ENCODE measurements at places on chromosomes 16 and 17.

DNA sequence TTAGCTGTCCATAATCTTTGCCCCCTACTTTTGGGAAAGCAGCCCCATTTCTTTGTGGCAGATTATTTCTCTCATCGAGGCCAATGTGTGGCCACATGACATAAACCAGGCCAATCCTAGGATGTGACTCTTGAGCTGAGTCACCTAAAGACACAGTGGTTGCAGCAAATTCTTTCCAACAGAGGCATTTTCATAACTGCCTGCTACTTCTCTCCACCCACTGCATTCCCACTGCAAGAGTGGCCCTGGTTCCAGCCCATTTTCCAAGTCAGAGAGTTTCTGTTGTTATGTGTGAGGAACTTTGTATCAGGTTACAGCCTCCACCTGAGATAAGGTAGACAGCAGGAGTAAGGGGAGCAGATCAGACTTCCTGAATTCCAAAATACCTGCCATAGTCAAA, 195.2 kb downstream of the RGS9 start:
- no peak for DNase-seq

- no peak for DNase-seq
Observed at GRCh38 chr16:7037495-7037894, 295.1 kb upstream of the RBFOX1 start.

GRCh38 chr17:80917716-80918560, 73.7 kb upstream of the CHMP6 start:
- DNase-seq: no peak

GRCh38 chr17:45234641-45235415, 13.1 kb downstream of the FMNL1 start:
- DNase-seq: no peak

- no peak for DNase-seq
Observed at GRCh38 chr17:72913142-72913682, 179.3 kb downstream of the SLC39A11 start.

DNA sequence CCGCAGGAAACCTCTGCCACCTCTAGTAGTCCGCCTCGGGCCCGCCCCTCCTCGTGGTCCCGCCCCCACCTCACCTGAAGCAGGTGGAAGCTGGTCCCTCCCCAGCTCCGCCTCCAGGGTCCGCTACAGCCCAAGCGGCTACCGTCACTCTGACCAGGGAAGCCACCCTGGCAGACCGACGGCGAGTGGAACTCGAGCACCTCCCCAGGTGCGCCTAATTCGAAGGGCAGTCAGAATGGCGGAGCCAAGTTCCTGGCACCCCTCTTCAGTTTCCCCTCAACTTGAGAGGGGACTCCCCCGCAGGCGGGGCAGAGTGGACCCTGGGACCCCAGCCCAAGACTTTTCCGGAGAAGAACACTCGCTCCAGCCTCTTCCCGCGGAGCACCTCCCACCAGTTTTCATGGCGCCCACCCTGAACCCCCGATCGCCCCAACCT, 507 bp downstream of the FHOD1 start:
- DNase-seq: no peak

DNA sequence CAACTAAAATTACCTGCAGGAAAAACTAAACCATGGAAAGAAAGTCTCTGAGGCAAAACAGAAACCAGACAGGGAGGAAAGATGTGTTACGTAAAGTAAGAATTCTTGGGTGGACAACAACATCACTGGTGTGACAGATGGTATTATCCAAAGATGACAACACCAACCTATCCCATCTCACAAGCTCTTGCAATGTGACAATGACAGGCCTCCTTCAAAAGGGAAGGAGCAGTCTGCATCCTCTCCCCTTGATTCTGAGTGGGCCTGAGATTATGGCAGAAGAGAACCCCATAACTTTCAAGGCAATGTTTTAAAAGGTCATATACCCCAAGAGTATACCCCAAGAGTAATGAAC, 17.6 kb upstream of the KDM8 start:
- DNase-seq: no peak

GRCh38 chr17:40372031-40372430, 7.5 kb upstream of the GJD3 start:
- no peak for DNase-seq

- DNase-seq: no peak
Observed at GRCh38 chr16:72961115-72961832, 86.7 kb downstream of the ZFHX3 start.

- DNase-seq: no peak
Observed at GRCh38 chr16:50830698-50831097, 88.8 kb downstream of the CYLD start.

GRCh38 chr16:84769416-84769815, 50.4 kb upstream of the CRISPLD2 start:
- DNase-seq: no peak

DNA sequence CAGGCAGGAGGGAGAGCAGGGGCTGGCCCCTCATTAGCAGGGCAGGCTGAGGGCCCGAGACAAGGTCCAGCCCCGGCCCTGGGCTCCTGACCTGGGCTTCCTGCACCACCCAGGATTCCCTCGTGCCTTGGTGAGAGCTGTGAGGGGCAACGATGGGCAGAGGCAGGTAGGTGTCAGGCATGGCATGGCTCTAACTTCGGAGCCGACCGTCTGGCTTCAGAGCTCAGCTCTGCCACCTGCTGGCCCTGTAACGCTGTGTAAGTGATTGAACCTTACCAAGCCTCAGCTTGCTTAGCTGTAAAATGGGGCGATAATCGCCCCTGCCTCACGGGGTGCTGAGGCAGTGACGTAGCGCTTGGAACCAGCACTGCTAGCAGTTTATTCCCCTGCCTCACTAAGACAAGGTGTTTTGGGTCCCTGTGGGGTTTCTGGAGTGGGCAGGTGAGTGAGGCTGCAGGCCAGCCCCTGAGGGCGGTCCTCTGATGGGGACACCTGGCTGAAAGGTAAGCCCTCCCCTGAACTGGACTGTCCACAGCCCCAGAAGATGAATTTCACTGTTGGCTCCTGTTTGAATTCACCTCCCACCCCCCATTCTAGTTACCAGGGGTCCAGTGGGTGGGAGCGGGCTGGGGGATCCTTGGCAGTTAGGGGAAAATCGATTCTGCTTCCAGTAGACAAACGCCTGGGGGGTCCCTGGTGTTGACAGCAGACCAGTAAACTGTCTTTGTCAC, 184.8 kb upstream of the GSE1 start:
- peak; percentile 40 for DNase-seq

- DNase-seq: no peak
Observed at GRCh38 chr16:8931859-8932258, 31.8 kb downstream of the USP7 start.

DNA sequence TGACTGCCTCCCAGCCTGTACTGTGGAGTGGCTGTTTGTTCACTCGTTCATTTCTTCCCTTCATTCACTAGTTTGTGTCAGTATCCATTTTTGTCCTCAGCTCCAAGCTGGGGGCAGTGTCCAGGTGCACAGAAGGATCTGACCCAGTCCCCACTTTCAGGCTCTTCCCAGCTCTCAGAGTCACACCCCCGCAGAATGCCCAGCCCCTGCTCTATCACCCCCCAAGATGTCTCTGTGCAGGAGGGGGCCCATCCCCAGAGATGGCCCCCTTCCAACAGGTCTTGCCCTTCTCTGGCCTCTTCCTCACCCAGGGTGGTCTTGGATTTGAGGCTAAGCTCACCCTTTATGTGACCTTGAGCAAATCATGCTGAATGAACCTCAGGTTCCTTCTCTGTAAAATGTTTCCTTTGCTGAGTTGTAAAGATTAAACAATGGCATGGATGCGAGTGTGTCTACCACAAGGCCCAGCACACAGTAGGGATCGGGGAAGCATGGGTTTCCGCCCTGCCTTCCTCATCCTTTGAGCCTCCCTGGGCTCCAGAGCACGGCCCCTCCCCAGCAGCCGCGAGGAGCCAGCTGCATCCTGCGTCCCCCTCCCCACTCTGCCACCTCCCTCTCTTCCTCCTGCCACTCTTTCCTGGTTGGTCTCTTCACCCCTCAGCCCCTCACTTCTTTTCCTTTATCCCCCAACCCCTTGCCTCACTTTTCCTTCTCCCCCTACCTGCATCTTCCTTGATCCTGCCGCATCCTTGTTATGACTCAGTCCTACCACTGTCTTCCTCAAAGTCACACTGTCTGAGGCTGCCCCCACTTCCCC, 2.8 kb downstream of the FBXL19 start:
- no peak for DNase-seq

DNA sequence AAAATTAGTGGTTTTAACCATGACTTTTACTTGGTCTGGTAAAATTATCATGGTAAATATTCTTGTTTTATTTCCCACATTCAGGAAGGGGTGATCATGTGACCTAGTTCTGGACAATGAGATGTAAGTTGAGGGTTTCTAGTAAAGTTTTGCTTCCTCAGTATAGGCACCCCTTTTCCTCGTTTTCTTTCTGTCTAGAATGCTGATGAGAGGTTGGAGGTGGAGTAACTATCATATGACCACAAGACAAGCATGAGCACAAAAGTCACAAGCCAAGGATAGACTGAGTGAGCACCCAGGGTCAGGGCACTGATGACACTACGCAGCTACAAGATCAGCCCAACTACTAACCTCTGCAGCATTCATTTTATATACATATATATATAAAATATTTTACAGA, 53.9 kb downstream of the MYO1D start:
- no peak for DNase-seq

DNA sequence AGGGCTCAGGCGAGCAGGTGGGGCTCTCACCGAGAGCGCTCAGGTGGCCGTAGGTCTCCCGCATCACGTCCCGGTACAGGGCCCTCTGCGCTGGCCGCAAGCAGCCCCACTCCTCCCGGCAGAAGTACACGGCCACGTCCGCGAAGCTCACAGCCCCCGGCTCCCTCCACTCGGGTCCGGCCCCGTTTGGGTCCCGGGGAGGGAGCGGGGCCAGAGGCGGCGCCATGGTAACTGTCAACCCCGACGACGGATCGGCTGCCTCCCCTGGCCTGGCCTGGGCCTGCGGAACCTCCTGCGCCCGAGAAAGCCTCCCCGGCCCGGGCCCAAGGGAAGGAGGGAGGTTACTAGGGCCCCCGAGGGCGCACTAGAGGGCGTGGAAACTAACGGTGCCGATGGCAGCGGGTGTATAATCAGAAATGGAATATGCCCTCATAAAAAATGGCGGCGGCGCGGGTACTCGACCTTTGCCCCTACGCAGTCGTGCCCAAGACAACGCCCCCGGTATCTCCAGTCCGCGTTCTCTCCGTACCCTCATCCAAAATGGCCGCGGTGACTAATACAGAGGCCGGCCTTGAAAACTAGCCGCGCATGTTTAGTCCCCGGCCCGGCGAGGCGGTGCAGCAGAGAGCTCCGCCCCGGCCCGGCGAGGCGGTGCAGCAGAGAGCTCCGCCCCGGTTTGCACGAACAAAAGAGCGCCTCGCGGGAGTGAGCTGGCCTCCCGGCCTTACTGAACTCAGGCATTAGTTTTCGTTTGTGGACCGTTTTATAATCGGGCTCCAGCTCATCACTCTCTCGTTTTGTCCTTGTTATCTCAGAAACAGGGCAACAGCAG, at the start of gene ZNF764:
TSS of gene ZNF764 (minus strand) at position 418 of the 832 bp plus-strand sequence. CDS start at position 226, 192 bp downstream.
- peak; percentile 91 for DNase-seq

- DNase-seq: peak; percentile 35
Observed at GRCh38 chr16:84088695-84089395, 27.9 kb downstream of the MBTPS1 start.

- DNase-seq: peak; percentile 30
Observed at GRCh38 chr17:65154770-65155589, 17.8 kb downstream of the RGS9 start.

GRCh38 chr16:24138024-24138423, 118.1 kb upstream of the CACNG3 start:
- DNase-seq: no peak

- DNase-seq: no peak
Observed at GRCh38 chr16:89330177-89330856, 112.8 kb downstream of the ZNF778 start.

DNA sequence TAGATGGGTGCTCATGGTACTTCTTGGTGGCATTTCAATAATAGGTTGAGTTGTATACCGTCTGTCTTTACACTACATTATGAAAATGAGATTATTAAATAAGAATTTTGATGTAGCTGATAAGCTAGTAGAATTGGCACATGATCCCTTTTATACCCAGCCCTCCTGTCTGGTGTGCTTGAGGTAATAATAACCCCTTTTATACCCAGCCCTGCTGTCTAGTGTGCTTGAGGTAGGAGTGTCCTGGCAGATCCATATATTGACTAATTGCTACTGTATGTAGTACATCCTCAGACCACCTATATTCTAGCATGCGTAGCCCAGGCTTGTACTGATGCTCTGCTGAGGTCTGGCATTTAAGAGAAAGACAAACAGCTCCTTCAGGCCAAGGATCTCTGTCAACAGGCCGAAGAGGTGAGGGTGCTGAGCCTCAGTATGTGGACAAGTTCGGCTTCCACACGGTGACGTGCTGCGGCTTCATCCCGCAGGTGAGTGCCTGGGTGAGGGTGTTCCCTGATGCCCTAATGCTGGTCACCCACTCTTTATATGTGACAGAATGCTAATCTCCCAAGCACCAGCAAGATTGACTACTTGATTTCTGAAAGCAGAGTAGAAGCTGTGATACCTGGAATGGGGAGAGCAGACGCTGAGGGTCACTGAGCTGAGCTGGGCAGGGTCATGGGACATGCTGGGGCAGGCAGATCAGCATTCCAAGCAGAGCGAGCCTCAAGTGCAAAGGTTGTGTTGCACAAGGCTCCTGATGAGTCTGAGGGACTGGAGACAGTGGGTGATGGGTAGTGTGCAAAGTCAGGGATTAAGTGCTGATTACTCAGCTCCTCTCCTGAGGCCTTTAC, 5.7 kb downstream of the FN3K start:
- DNase-seq: no peak

DNA sequence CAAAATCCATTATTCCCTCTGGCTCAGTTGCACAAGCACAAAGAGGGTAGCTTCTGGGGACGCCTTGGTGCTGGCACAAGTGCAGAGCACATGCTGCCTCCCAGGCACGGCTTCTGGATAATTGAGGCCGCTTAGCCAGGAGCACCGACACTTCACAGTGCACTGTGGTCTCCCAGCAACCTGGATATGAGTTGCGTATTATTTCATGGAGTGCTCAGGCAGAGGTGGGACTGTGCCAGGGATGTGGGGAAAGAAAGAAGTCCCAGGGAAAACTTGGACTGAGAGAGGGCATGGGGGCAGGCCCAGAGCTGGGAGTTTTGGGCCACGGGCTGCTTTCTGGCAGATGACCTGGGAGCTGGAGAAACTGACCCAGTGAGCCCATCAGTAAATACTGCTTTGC, 37.5 kb downstream of the MPRIP start:
- DNase-seq: no peak

- DNase-seq: no peak
Observed at GRCh38 chr16:53583401-53583800, 80.4 kb upstream of the AKTIP start.

GRCh38 chr17:29495011-29495410, 71.8 kb downstream of the ABHD15 start:
- no peak for DNase-seq

GRCh38 chr17:66602659-66603384, 232.1 kb upstream of the CACNG5 start:
- DNase-seq: no peak

DNA sequence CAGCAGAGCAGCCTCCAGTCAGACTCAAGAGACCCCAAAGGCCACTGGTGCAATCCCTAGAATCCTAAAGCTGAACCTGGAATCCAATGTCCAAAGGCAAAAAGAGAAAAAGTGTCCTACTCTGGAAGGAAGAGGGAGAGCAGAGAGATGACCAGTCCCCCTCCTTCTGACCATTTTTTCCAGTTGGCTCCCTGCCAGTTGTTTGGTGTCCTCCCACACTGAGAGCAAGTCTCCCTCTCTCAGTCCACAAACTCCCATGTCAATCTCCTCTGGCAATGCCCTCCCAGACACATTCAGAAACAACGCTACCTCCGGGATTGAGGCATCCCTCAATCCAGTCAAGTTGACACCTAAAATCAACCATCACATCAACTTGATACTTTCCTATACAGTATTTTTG, 4.3 kb upstream of the CLEC19A start:
- no peak for DNase-seq
